Trophoblast cell (in vitro differentiated cells and primary cell): ENCODE measurements at places on chromosomes 1 and 21.
A peak's percentile ranks its signal among the peaks of the same experiment; 100 is the strongest.

DNA sequence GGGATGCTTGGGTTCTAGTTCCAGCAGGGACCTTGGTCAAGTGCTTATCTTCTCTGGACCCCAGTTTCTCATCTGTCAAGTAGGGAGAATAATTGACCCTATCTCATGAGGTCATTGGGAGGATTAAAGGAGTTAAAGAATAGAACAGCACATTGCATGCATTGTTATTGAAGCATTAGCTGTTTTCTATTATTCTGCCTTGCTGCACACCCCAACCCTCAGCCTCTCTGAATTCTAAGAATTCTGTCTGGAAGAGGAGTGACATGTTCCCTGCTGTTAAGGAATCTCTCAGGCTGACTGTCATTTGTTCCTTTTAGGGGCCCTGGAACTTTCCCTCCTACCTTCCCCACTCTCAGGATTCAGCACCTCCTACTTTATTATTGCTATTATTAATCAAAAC lies 73.9 kb downstream of the NENF start:
- no peak for DNase-seq

GRCh38 chr21:29708401-29708800 lies 231.4 kb downstream of the GRIK1 start:
- no peak for DNase-seq

DNA sequence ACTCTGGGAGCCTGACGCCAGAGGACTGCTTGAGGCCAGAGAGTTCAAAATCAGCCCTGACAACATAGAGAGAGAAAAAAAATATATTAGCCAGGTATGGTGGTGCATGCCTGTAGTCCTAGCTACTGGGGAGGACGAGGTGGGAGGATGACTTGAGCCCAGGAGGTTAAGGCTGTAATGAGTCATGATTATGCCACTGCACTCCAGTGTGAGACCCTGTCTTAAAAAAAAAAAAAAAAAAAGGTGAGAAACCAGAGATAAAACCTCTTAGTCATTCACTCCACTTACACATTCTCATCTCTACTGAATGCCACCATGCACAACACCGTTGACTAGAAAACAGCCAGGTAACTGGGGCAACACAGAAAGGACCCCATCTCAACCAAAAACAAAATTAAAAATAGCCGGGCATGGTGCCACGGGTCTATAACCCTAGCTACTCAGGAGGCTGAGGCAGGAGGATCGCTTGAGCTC lies 178.1 kb downstream of the SLC45A1 start:
- DNase-seq, result peak; percentile 64

GRCh38 chr1:184860535-184860934 lies 105.9 kb upstream of the EDEM3 start:
- DNase-seq, result no peak

DNA sequence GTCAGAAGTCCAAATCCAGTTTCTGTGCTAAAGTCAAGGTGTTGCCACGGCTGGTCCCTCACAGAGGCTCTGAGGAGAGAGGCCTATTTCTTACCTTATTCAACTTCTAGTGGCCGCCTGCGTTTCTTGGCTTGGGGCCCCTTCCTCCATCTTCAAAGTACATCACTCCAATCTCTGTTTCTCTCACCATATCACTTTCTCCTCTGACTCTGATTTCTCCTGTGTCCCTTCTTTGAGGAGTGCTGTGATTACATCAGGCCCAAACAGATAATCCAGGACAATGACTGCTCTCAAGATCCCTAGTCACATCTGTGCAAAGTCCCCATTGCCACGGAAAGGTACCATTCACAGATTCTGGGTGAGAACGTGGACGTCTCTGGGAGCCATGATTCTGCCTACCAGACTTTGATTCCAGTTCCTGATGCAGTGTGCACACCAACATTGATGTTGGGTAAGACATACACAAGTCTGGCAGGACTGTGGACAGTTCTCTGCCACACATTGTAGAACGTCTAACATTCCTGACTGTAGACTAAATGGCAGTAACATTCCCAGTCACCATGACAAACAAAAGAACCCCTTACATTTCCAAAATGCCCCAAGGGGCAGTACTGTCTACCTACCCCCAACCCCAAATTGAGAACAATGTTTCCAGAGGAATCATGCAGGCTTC lies 43.0 kb upstream of the ITPKB start:
- no peak for DNase-seq

GRCh38 chr21:29481641-29482040 lies 182.9 kb downstream of the BACH1 start:
- DNase-seq, result no peak

GRCh38 chr1:228453614-228454013 lies 33.6 kb upstream of the RNF187 start:
- DNase-seq, result no peak

GRCh38 chr1:91884459-91885212 lies 1.3 kb downstream of the TGFBR3 start:
- DNase-seq, result peak; percentile 26
